CD8-positive, alpha-beta memory T cell (primary cell): ENCODE measurements at places on chromosomes 5 and 9. TPM values are rescaled to one million over a fixed set of nuclear protein-coding genes. Genes with fewer than 3 reads are reported as not detected.

- H3K27me3 ChIP-seq, result peaks cover 5% of the 10 kb centered on the region
- no peak overlapping the region for H3K27ac ChIP-seq
- DNase-seq, result no peak
- H3K36me3 ChIP-seq, result no peaks in the 10 kb centered on the region
Measured at GRCh38 chr9:124594225-124594624, 87.0 kb upstream of the NR5A1 start.

GRCh38 chr9:9905736-9906135 is 707.1 kb downstream of the PTPRD start:
- DNase-seq, result no peak
- H3K4me3 ChIP-seq, result no peak overlapping the region
- no peaks in the 10 kb centered on the region for H3K27me3 ChIP-seq
- no peaks in the 10 kb centered on the region for H3K4me1 ChIP-seq
- no peak overlapping the region for H3K27ac ChIP-seq

DNA sequence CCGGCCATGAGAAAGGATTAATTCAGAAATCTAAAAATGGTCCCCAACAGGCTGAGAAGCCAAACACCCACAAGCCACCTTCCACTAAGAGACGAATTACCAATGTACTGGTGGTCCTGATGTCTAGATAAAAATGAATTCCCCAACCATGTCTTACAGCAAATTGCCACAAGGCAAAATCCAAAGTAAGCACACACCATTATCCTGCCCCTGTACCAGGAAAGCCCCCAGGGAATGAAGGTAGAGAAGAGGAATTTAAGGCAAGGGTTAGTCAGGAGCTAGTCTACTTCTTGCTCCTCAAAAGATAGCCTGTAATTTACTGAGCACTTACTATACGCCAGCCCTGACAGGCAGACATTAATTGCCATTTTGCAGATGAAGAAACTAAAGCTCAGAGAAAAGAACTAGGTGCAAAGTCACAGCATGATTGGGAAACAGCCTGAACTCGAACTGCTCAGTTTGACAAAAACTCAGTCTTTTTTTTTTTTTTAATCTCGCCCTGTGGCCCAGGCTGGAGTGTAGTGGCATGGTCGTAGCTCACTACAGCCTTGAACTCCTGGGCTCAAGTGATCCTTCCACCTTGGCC is 64.3 kb downstream of the RAPGEF1 start:
- H3K27ac ChIP-seq, result no peak overlapping the region
- peaks cover 72% of the 10 kb centered on the region for H3K4me1 ChIP-seq

- no peaks in the 10 kb centered on the region for H3K27me3 ChIP-seq
- no peak overlapping the region for H3K4me3 ChIP-seq
- no peak for DNase-seq
- no peaks in the 10 kb centered on the region for H3K36me3 ChIP-seq
Measured at GRCh38 chr5:158224253-158224652, 365.3 kb upstream of the CLINT1 start.

GLDC gene
- 0.58 TPM for polyA plus RNA-seq

GRCh38 chr5:139869042-139869790 is 73.6 kb downstream of the PSD2 start:
- no peak overlapping the region for H3K4me3 ChIP-seq
- no peaks in the 10 kb centered on the region for H3K4me1 ChIP-seq
- no peak overlapping the region for H3K27ac ChIP-seq

NR5A1 gene
- polyA plus RNA-seq, result not detected

CCL27 gene
- not detected for polyA plus RNA-seq

EDIL3 gene
- polyA plus RNA-seq, result not detected

GRCh38 chr9:124632077-124632621 is 125.0 kb upstream of the NR5A1 start:
- H3K36me3 ChIP-seq, result no peaks in the 10 kb centered on the region
- no peaks in the 10 kb centered on the region for H3K27me3 ChIP-seq
- no peak overlapping the region for H3K27ac ChIP-seq
- H3K4me1 ChIP-seq, result no peaks in the 10 kb centered on the region
- no peak overlapping the region for H3K4me3 ChIP-seq
- no peak for DNase-seq

PCDHB13 gene
- polyA plus RNA-seq, result not detected

- no peaks in the 10 kb centered on the region for H3K27me3 ChIP-seq
- DNase-seq, result no peak
- no peak overlapping the region for H3K4me3 ChIP-seq
- H3K27ac ChIP-seq, result no peak overlapping the region
- H3K36me3 ChIP-seq, result no peaks in the 10 kb centered on the region
Measured at GRCh38 chr5:109105631-109106267, 304.0 kb downstream of the PJA2 start.

DNA sequence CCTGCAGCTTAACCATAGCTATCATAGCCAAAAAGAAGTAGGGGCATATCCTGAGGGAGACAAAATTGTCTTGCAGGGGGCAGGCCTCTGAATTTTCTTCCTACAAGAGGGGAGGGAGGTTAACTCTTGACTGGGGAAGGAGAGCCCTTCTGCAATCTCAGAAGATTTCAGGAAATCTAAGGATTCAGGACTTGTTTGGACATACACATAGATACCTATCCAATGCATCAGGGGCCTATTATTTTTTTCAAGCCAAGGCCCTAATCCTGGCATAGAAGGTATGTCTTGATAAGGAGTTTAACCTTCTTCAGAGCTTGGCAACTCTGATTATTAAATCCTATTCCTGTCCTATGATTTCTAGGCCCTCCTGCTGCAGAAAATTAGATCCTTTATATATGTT is 375.1 kb upstream of the ACTBL2 start:
- no peak overlapping the region for H3K27ac ChIP-seq
- no peak overlapping the region for H3K4me3 ChIP-seq
- no peak for DNase-seq
- H3K36me3 ChIP-seq, result no peaks in the 10 kb centered on the region
- no peaks in the 10 kb centered on the region for H3K27me3 ChIP-seq

- no peaks in the 10 kb centered on the region for H3K27me3 ChIP-seq
- no peak overlapping the region for H3K4me3 ChIP-seq
- no peaks in the 10 kb centered on the region for H3K4me1 ChIP-seq
- no peaks in the 10 kb centered on the region for H3K36me3 ChIP-seq
- no peak for DNase-seq
Measured at GRCh38 chr9:94081864-94082463, 2.3 kb upstream of the PTPDC1 start.

DNAI1 gene
- polyA plus RNA-seq, result not detected

- H3K4me3 ChIP-seq, result no peak overlapping the region
- H3K4me1 ChIP-seq, result no peaks in the 10 kb centered on the region
- DNase-seq, result no peak
- no peaks in the 10 kb centered on the region for H3K27me3 ChIP-seq
Measured at GRCh38 chr5:93305984-93306383, 275.0 kb downstream of the NR2F1-AS1 start.

DNA sequence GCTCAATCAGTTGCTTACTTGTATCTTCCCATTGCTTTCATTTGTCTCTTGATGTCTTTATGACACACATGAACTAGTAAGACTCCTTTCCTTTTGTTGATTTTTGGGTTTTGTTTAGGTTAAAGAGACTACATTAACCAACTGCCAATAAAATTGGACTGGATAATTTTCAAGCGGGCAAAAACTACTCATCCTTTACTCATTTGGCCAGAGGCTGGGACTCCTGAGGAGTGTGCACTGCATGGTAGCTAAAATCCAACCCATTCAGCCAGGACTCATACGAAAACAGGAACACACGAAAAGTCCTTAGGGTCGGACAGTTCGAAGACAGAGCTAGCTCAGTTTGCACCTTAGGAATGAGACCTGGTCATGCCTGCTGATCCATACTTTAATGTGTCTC is 6.0 kb downstream of the SLC46A2 start:
- H3K27me3 ChIP-seq, result no peaks in the 10 kb centered on the region
- no peak for DNase-seq
- H3K4me3 ChIP-seq, result no peak overlapping the region
- H3K36me3 ChIP-seq, result no peaks in the 10 kb centered on the region
- no peaks in the 10 kb centered on the region for H3K4me1 ChIP-seq
- H3K27ac ChIP-seq, result no peak overlapping the region

OR2V1 gene
- not detected for polyA plus RNA-seq

SEC61B gene
- 433 TPM for polyA plus RNA-seq

DNA sequence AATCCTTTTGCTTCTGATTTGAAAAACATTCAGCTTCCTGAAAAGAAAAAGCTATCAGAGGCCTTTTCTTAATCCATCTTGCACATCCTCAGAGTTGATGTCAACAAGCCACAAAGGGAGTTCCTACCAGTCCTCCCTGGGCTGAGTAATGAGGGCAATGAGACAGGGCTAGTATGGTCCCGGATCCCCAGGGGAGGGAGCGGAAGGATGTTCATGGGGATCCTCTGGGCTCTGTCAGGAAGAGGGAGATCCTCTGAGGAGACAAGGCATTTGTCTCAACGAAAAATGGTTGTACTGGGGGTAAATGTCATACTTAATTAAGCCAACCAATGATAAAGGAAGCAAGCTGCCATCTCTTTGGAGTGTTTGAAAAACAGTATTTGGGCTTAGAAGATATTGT is 195.3 kb downstream of the DTWD2 start:
- H3K27ac ChIP-seq, result no peak overlapping the region
- H3K36me3 ChIP-seq, result no peaks in the 10 kb centered on the region
- H3K4me3 ChIP-seq, result no peak overlapping the region
- H3K27me3 ChIP-seq, result no peaks in the 10 kb centered on the region

GRCh38 chr5:175778951-175779503 is 92.4 kb upstream of the CPLX2 start:
- H3K36me3 ChIP-seq, result no peaks in the 10 kb centered on the region
- H3K4me1 ChIP-seq, result no peaks in the 10 kb centered on the region
- DNase-seq, result no peak

LAMC3 gene
- not detected for polyA plus RNA-seq

GRCh38 chr9:34335376-34335775 is 6.0 kb downstream of the NUDT2 start:
- peaks cover 15% of the 10 kb centered on the region for H3K36me3 ChIP-seq
- peaks cover 2% of the 10 kb centered on the region for H3K4me1 ChIP-seq
- no peak overlapping the region for H3K27ac ChIP-seq

GRCh38 chr9:68625559-68625958 is 79.5 kb upstream of the PIP5K1B start:
- no peak for DNase-seq
- no peaks in the 10 kb centered on the region for H3K4me1 ChIP-seq
- H3K4me3 ChIP-seq, result no peak overlapping the region
- no peaks in the 10 kb centered on the region for H3K27me3 ChIP-seq

SOHLH1 gene
- polyA plus RNA-seq, result not detected

- DNase-seq, result no peak
- no peaks in the 10 kb centered on the region for H3K4me1 ChIP-seq
- no peaks in the 10 kb centered on the region for H3K36me3 ChIP-seq
- no peak overlapping the region for H3K27ac ChIP-seq
- H3K4me3 ChIP-seq, result no peak overlapping the region
Measured at GRCh38 chr5:35717718-35718117, 100.1 kb downstream of the SPEF2 start.

DAPK1 gene
- not detected for polyA plus RNA-seq

- H3K4me1 ChIP-seq, result no peaks in the 10 kb centered on the region
- H3K27ac ChIP-seq, result no peak overlapping the region
- H3K4me3 ChIP-seq, result no peak overlapping the region
- H3K36me3 ChIP-seq, result peaks cover 3% of the 10 kb centered on the region
- no peaks in the 10 kb centered on the region for H3K27me3 ChIP-seq
- DNase-seq, result no peak
Measured at GRCh38 chr9:136829412-136829811, 12.9 kb upstream of the AJM1 start.

CATSPER3 gene
- polyA plus RNA-seq, result 0.36 TPM

DNA sequence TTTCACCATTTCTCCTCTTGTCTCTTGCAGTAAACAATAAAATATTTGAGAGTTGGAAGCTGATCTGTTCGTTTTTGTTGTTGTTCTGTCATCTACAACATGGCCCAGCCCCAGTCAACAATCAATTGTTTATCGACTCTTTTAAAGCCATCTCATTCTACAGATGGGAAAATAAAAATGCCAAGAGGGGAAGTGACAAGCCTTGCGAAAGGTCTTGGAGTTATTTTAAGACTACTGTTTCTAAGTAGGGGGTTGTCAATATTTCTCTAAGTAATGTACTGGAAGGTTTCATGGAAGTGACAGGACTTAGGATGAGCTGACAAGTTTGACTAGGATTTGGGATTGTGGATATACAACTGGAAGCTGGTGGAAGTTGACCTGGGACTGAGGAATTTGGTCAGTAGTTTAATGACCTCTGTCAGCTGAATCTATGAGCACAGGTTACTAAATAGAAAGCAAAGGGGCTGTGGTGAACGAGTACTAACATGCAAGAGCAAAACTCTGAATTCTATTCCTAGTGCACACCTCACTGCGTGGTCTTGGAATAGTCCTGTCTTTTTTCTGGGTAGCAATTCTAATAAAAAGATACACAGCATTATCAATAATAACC is 57.5 kb upstream of the ADRB2 start:
- no peaks in the 10 kb centered on the region for H3K36me3 ChIP-seq
- peaks cover 4% of the 10 kb centered on the region for H3K27me3 ChIP-seq
- no peaks in the 10 kb centered on the region for H3K4me1 ChIP-seq

DRD1 gene
- polyA plus RNA-seq, result not detected

DNA sequence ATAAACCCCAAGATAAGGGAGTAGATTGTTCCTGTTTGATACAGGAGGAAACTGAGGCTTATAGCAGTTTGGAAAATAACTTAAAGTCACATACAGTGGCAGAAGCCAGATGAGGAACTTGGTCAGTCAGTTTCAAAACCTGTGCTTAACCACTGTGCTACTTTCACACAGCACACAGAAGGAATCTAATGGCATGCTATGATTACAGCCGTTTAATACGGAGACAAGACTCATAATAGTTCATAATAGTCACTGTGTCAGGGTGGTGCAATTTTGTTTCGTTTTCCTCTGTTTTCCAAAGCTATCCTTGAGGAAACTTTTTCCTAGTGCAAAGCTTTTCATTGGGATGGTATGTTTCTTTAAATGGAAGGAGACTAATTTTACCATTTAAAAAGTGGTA is 112.3 kb downstream of the GCNT1 start:
- H3K36me3 ChIP-seq, result no peaks in the 10 kb centered on the region
- no peak overlapping the region for H3K4me3 ChIP-seq
- peaks cover 4% of the 10 kb centered on the region for H3K4me1 ChIP-seq
- H3K27ac ChIP-seq, result no peak overlapping the region
- no peaks in the 10 kb centered on the region for H3K27me3 ChIP-seq

GRCh38 chr5:101942321-101942882 is 353.7 kb downstream of the SLCO4C1 start:
- no peak for DNase-seq
- H3K4me1 ChIP-seq, result no peaks in the 10 kb centered on the region
- H3K4me3 ChIP-seq, result no peak overlapping the region
- H3K36me3 ChIP-seq, result no peaks in the 10 kb centered on the region
- H3K27me3 ChIP-seq, result no peaks in the 10 kb centered on the region

CDHR2 gene
- not detected for polyA plus RNA-seq

GRCh38 chr9:99075246-99075912 is 29.5 kb upstream of the TGFBR1 start:
- no peak for DNase-seq
- no peak overlapping the region for H3K4me3 ChIP-seq

DNA sequence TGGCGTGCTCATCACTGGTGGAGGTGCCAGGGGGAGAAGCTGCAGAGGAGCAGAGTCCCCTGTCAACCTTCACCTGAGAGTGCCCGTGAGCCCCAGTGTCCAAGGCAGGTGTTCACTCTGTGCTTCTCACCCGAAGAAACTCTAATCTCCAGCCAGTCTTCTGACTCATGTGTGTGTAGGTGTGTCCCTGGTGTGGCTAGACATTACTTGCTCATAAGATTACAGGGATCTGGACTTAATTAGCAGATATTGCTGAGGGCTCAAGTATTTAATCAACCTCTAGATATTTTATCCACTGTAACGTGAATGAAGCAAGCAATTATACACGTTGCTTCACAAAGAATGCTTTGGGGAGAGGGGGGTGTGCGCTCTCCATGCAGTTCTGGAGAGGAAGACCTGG is 72.5 kb downstream of the MED10 start:
- no peak overlapping the region for H3K27ac ChIP-seq
- H3K4me1 ChIP-seq, result no peaks in the 10 kb centered on the region
- H3K4me3 ChIP-seq, result no peak overlapping the region
- DNase-seq, result no peak
- no peaks in the 10 kb centered on the region for H3K27me3 ChIP-seq
